Activated CD8-positive, alpha-beta memory T cell treated with anti-CD3 and anti-CD28 coated beads for 4 hours (primary cell): ENCODE measurements at places on chromosomes 3 and 15.

DNA sequence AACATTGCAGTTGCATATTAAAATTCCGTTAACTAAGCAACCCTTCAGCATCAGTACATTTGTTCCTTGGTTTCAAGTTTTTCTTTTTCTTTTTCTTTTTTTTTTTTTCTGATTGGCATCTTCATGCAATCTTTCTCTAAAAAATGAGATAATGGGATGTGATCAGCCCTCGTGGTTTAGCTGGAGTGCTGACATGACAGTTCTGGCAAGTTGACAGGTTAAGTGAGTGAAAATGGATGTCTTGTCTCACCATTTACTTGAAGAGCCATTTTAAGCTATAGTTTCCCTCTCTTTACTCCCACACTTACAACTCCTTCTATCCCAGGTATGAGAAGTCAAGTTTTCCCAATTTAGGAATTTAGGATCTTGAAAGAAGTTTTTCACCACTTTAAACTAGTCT lies 495.2 kb downstream of the ROBO2 start:
- DNase-seq: no peak

- no peak for DNase-seq
Observed at GRCh38 chr3:127597020-127597771, 1.0 kb upstream of the MCM2 start.

- no peak for DNase-seq
Observed at GRCh38 chr3:129727707-129728106, 121.2 kb upstream of the PLXND1 start.

- DNase-seq: no peak
Observed at GRCh38 chr15:92597548-92597947, 58.0 kb downstream of the FAM174B start.

GRCh38 chr3:105775368-105775767 lies 93.4 kb downstream of the CBLB start:
- DNase-seq: no peak

DNA sequence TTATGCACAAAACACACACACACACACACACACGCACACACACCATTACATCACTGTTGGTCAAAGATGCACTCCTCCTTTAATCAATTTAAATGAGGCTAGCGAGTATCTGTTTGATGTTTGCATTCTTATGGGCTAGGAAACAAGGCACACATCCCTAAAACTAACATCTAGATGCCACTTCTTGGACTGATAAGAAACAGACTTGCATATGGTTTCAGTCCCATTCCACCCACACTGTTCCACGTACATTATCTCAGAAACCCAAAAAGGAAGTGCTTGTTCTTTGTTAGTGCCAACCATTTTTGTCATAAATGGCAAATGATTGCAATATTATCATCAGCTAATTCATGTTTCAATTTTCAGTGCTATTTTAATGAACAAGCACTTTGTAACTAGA lies 69.5 kb downstream of the CCR1 start:
- no peak for DNase-seq

DNA sequence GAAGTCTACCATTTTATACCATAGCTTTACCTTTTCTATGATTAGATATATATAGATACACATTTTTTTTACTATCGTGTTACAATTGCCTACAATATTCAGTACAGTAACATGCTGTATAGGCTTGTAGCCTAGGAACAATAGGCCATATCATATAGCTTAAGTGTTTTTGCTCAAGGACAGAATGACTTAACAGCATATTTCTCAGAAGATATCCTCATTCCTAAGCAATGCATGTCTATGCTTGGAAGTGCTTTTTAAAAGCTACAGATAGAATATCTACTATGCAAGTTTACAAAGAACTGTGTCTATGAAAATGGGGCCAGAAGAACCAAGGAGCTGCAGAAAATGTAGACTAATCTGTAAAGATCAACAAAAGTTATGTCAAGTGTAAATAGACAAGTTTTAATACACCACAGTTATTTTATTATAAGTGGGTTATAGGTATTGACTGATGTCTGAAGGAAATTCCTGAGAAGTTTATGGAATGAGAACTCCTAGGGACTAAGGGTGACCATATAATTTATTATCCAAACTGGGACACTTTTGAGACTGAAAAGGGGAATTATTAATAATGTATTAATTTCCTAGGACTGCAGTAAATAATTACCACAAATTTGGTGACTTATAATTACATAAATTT lies 138.7 kb upstream of the TGFBR2 start:
- no peak for DNase-seq

GRCh38 chr15:64197425-64197824 lies 34.6 kb upstream of the PPIB start:
- DNase-seq: no peak

DNA sequence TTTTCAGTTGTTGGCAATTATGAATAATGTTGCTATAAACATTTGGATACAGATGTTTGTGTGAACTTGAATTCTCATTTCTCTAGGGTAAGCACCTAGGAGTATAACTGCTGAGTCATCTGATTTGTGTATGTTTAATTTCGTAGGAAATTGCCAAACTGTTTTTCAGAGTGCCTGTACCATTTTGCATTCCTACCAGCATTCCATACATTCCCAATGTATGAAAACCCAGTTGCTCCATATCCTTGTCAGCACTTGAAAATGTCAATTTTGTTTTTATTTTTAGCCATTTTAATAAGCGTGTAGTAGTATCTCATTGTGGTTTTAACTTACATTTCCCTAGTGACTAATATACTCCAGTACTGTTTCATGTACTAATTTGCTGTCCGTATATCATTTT lies 98.5 kb upstream of the TSC22D2 start:
- no peak for DNase-seq

DNA sequence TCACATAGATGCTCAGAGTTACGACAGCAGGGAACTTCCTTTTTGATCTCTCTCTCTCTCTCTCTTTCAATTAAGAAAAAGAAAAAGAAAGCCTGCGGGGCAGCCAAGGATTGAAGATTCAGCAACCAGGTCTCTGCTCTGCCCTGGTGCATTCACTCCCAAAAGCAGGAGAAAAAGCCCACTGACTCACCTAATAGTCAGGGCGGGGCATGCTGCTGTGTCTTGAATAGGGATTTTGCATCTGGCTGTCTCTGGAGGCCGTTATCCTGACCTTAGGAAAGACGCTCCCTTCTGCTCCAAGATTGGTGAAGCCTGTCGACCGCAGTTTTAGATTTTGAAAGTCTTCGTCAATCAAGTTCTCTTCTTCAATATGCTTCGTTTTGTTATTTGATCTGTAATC lies 20.8 kb upstream of the ITGB5 start:
- DNase-seq: no peak

DNA sequence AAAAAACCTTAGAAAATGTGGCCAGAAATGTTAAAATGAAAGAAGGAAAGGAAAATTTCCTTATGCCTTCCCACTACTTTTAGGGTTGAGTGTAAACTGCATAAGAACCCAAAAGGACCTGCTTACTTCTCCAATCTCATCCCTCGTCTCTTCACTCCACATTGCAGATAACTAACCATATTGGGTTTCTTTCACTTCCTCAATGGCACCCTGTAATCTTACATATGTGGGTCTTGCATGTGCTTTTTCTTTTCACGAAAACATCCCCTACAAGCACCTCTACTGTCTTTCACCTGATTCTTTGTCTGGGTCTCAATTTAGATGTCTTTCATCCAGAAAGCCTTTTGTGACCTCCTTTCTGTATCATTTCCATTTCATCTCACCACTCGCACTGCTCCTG lies 23.1 kb downstream of the EOMES start:
- no peak for DNase-seq

- DNase-seq: no peak
Observed at GRCh38 chr3:71149959-71150954, 433.3 kb downstream of the FOXP1 start.

- DNase-seq: no peak
Observed at GRCh38 chr3:51891242-51892039, 11.7 kb downstream of the IQCF1 start.

DNA sequence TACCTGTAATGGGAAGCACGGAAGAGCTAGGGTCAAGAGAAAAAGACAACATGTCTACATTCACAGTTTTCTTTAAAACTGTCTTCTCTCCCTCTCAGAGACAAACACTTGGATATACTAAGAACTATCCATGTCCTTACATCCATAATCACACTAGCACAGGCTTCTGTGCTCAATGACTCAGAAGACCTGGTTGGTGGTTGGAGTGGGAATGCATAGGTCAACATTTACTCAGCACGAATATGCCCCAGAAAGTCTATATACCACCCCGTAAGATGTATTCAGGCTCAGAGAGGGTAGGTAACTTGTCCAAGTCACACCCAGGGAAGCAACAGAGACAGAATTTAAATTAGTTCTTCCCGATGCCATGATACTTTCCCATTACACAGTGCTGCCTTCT lies 891.1 kb downstream of the TUSC7 start:
- no peak for DNase-seq

GRCh38 chr3:104437131-104437750 lies 929.5 kb upstream of the ALCAM start:
- DNase-seq: no peak

- DNase-seq: no peak
Observed at GRCh38 chr3:143951351-143951971, 20.2 kb upstream of the DIPK2A start.

- no peak for DNase-seq
Observed at GRCh38 chr3:152961323-152961722, 126.4 kb downstream of the P2RY1 start.

DNA sequence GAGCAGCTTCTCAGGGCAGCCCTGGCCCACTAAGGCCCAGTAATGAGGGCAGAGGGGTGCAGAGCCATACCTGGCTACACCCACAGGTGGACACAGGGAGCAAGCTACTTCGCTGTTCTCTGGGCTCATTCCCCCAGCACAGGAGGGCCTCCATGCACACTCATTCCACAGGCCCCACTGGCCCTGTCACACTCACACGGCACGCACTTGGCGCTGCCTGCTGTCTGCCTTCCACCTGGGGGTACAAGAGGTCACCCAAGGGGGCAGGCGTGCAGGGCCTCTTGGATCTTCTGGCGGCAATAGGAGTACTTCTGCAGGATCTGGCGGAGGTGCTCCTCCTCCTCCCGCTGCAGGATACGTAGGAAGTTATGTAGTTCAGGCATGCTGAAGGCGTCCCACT lies 2.3 kb upstream of the TUSC2 start:
- DNase-seq: no peak

DNA sequence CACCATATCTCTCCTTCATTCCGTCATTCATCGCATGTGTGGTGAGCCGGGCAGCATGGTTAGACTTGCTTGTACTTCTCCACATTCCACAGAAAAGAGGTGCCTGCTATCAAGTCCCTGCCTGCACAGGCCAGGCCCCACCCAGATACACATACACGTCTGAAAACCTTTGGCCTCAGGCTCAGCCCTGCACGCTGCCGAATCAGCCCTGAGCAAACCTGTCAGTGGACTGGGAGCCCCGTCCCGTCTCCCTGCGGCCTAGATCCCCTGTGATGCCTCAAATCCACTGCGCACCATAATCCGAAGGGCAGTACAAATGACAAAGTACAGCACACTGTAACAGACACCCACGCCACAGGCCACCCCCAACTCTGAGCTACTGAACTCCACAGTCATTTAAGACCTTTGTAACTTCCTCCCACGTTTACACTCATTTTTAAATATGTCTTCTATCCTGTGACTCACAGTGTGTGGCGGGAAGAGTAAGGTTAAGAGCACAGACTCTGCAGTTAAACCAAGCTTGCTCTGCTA lies 67.1 kb downstream of the MB21D2 start:
- DNase-seq: no peak

- DNase-seq: no peak
Observed at GRCh38 chr3:154324919-154325318, 632 bp upstream of the DHX36 start.

DNA sequence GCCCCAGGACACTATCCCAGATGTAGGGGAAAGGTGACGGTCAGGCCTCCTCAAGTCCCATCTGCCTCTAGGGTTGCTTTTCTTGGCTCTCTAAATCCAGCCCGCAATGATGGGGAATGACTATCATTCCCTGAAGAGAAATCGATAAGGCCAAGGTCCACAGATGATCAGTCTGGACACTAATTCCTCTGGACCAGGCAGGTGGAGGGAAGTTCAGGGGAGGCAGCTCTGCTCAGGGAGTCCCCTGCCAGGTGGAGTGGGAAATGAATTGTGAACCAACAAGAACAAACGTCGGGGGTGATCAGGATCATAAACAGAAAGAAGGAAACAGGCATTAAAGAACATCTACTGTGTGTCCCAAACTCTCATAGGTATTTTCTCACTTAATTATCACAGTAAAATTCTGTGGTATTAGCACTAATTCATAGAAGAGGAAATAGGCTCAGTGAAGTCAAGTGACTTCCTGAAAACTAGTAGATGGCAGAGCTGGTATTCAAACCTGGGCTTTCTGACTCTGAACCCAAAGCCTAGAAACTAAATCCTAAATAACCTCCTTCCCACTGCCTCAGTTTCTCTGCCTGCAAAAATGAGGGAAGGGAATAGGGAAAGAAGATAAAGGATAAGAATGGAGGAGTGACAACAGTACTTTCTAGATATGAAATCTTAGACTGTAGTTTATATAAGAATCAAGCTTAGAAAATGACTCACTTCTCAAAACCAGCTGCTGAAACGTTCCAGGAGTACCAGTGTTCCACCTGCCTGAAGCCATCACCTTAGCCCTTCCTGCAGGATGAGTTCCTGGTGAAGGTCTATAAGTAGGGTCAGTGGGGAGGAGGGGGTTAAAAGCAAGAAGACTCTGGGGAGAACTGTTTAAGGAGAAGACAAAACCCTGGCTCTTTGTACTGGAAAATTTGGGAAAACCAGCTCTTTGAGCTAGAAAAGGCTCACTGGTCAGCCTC lies 7.5 kb downstream of the BMF start:
- no peak for DNase-seq

DNA sequence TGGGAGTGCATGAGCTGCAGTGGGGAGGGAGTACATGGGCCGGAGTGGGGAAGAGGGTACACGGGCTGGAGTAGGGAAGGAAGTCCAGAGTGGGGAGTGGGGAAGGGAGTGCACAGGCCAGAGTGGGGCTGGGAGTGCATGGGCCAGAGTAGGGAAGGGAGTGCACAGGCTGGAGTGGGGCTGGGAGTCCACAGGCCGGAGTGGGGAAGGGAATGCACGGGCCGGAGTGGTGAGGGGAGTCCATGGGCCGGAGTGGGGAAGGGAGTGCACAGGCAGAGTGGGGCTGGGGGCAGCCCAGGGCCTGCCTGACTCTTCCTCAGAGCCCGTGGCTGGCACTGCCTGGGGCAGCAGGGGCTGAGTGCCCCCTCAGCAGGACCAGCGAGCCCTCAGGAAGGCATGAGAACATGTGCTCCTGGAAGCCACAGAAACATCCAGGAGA lies 40.7 kb downstream of the KLF15 start:
- no peak for DNase-seq

- DNase-seq: peak; percentile 37
Observed at GRCh38 chr3:152258448-152259393, 10.0 kb upstream of the MBNL1 start.
